ENCODE measurements at places on chromosomes 3 and 15.

- DNase-seq: no peak
These were observed 12.2 kb downstream of the CPB1 start for GRCh38 chr3:148839805-148840204.

DNA sequence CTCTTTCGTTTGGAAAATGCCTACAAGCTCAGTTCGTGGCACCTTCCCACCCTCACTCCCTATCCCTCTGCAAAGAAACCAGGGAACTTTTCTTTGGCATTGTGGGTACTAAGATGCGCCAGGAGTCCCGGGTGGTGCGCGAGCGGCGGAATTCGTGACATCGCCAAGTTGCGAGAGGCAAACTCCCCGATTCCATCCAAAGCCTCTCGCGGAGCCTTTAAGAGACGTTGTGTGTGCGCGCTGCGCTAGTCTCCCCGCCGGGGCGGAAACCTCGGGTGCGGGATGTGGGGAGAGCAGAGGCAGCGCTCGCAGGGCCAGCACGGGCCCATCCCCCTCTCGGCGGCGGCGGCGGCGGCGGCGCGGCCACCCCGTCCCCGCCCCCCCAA, 443 bp upstream of the NR2F2 start:
- no peak for DNase-seq

DNA sequence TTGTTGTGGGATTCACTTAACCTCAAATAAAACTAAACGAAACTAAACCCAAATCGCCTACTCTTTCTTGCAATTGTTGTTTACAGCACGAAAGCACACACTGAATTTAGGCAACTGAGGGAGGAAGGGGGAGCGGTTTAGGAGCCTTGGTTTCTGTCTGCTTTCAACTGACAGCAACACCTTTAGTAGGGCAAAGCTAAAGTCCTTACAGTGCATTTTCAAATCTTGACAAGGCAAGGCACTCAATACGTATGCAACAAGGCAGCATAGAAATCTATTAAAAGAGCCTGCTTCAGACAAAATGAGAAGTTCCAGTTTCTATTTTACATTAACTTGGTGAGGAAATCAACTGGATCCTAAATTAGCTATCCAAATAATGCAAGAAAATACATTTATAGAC, 174.6 kb downstream of the CHST2 start:
- no peak for DNase-seq

DNA sequence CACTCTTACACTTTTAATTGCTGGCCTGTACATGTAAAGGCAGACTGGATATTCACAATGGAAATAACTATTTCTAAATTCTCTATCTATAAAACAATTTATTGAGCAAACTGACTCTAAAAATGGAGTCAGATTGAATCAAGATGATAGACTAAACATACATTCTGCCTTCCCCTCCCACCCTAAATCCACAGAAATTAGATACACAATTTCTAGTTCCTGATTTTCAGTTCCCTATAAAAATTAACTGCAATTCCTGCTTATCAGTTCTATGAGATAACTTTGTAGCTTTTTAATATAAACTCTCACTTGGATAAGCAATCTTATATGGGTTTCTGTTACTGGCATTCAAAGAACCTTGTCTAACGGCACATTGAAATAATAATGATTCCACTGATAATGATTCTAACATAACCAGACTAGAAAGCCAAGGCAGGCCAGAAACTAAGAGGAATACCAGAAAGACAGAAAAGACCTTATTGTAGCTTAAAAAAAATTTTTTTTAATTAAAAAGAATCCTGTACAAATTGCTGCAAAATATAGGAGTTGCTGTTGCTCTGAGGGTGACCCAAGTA, 33.1 kb downstream of the TBC1D5 start:
- DNase-seq: no peak

GRCh38 chr3:140955645-140956044, 14.0 kb downstream of the SLC25A36 start:
- DNase-seq: no peak

- DNase-seq: no peak
These were observed 16.2 kb downstream of the ZPLD1 start for GRCh38 chr3:102450976-102451375.

DNA sequence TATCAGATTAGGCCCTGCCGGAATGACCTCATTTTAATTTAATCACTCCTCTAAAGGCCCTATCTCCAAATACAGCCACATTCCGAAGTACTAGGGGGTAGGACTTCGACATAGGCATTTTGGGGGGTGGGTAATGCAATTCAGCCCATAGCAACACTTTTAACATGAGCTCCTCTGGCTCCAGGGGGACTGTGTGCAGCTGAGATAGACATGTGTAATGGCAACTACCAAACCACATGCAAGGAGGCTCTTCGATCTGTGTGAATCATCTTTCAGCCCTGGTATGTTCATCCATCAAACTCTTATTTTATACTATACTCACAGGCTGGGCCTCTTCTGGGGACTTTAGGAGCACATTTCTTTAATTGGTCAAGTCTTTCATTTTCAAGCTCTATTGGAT, 57.4 kb upstream of the PPARG start:
- DNase-seq: no peak

DNA sequence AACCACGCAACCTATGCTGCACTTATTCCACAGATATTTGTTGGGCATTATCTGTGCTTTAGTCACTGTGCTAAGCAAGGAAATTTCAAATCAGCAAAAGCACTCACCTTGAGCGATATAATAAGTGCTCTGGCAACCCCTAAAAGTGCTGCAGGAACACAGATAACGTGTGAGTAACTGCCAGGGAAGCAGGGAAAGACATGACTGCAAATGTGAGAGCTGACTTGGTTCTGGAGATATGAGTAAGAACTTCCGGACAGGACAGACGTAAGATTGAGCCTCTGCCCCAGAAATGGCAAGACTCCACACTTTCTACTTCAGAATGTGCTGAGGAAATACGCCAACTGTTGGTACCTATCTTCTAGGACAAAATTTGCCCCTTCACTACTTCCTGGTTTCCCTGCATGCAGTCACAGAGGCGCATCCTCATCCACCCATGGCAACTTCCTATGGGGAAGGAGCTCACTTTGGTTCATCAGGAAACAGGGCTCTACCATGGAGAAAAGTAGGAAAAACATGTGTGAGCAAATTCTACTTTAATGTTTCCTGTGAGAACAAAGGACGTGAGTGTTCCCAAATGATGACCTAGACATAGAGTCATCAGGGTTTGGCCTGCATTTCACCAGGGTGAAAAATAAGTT, 41.7 kb downstream of the AQP9 start:
- DNase-seq: no peak

DNA sequence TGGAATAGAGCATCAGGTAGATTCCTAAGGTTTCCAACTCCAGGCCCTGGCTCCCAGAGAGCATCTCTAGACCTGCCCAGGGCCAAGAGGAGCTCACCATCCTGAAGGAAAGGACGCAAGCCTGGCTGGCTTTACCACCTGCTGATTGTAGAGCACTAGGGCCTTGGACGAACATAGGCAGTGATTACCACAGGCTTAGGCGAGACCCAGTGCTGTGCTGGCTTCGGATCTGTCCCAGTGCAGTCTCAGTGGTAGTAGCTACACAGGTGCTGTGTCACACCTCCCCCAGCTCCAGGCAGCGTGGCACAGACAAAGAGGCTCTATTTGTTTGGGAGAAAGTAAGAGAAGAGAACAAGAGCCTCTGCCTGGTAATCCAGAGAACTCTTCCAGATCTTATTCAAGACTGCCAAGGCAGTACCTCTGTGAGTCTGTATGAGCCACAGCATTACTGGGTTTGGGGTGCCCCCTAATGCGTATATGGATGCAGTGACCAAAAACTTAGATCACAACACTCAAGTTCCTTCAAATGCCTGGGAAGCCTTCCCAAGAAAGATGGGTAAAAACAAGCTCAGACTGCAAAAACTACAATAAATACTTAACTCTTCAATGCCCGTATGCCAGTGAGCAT, 25.4 kb downstream of the ISG20 start:
- DNase-seq: no peak

GRCh38 chr3:149589332-149589731, 68.5 kb downstream of the WWTR1 start:
- no peak for DNase-seq

DNA sequence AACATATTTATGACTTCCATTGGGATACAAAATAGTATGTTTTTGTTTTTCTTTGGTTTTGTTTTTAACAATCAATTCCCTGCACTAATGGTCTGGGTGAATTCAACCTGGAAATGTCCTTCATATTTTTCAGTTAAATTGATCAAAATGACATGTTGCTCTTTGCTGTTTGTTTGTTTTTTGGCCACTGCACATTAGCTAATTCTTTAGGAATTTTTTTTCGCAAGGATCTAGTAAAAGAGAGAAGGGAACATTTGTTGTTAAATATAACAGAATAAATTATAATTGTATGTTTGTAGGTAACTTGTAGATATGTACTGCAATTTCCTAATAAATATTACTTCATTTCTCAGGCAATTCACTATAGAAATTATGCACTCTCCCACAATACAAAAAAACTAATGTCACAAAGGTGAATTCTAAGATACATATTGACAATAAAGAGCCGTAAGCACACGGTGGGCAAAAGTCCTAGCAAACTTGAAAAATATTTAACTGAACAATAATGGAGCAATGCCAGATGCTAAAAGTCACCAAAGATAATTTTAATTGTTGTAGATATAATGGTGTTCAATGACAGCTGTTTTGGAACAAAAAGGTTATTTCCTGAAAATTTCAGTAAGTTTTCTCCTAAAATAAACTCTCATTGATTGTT, 21.4 kb upstream of the PPARG start:
- no peak for DNase-seq

- DNase-seq: no peak
These were observed 4.1 kb downstream of the EFCAB12 start for GRCh38 chr3:129424185-129424841.

DNA sequence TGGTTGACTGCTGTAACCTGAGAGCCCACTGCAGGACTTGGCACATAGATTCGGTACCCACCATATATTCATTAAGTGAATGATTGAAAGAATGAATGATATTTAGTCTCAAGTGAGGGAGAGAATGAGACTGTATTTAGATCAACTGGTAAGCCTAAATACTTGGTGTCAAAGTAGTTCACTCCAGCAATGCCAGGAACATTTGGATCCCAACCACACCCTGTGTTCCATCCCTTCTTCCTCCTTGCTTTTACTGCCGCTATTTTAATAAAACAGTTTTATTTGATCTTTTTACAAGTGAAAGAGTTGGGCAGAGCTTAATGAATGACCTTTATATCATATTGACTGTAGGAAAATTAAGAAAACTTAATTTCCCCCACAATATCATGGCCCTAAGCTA, 473.6 kb upstream of the CBLB start:
- DNase-seq: no peak

GRCh38 chr3:197027896-197028727, 1.5 kb downstream of the MELTF start:
- no peak for DNase-seq

GRCh38 chr15:63896336-63897115, 62.8 kb upstream of the HERC1 start:
- DNase-seq: no peak

GRCh38 chr3:7280318-7280717, 419.4 kb downstream of the GRM7 start:
- no peak for DNase-seq

GRCh38 chr3:33658621-33658990, 59.4 kb downstream of the CLASP2 start:
- no peak for DNase-seq

- no peak for DNase-seq
These were observed 68.1 kb downstream of the TRIM69 start for GRCh38 chr15:44804298-44805046.

- no peak for DNase-seq
These were observed 549.6 kb upstream of the CCDC54 start for GRCh38 chr3:106827515-106828213.

DNA sequence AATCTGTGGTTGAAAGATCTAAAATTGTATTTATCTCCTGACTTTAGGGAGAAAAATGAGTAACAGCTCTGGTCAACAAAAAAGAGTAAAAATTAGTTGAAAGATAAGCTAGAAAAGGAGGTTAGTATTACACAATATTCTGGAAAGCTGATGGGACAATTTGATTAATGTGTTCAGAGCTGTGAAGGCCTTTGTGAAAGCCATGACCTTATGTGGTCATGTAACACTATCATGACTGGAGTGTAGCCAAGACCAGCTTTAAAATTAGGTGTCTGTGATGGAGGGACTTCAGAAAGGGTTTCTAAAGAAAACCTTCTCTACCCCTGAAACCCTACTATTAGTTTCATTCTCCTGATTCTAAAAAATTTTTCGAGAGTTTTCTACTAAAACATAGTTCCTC, 127.2 kb downstream of the NFKBIZ start:
- no peak for DNase-seq

GRCh38 chr15:89136818-89137772, 48.8 kb downstream of the ABHD2 start:
- no peak for DNase-seq

GRCh38 chr3:134956395-134956794, 161.3 kb downstream of the EPHB1 start:
- no peak for DNase-seq

GRCh38 chr3:177694951-177695350, 497.7 kb upstream of the TBL1XR1 start:
- no peak for DNase-seq

DNA sequence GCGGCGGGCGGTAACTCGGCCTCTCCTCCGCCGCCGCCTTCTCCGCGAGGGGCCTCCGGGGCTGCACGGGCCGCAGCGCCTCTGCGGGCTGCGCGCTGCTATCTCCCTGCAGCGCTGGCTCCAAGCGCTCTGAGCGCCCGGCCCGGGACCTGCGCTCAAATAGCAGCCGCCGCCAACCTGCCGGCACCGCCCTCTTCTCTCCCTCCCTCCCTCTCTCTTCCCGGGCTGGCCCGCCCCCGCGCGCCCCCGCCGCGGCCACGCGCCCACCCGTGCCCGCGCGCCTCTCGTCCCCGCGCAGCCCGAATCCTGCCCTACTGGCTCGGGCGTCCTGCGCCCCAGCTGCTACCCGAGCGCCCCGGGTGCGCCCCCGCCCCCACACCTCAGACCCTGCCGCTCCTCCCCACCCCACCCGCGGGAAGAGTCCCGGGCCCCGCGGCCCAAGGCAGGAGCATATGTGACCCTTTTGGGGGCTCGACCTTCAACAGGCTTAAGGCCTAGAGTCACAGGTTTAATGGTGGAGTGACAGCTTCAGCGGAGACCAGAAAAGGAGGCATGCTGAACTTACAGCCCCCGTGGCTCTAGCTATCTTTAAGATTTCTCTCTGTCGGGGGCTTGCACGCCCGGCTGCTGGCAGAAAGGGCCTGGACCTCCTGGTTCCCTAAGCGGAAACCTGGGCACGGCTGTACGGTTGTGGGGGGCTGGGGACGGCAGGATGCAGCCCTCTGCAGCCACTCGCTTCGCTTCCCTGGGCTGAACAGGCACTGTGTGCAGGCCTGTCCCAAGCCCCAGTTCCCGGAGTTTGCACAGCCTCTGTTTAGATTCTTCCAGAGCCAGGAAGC, at the start of gene CACNA2D2:
Gene CACNA2D2, minus strand, starts transcription at position 131 of the 839 bp plus-strand sequence. CDS start 211 bp downstream, outside the sequence.
- peak; percentile 50 for DNase-seq

Measured in NCI-H1930 (cell line).